ENCODE measurements at places on chromosomes 6 and 20. TPM values are rescaled to one million over a fixed set of nuclear protein-coding genes. Genes with fewer than 3 reads are reported as not detected.
A peak's percentile ranks its signal among the peaks of the same experiment; 100 is the strongest.

Gene RSPO3
- total RNA-seq = not detected

Gene C6orf141
- total RNA-seq = not detected

Gene HACE1
- total RNA-seq = 19.3 TPM

Gene SLC12A5
- total RNA-seq = 0.42 TPM

Gene PRL
- total RNA-seq = not detected

Gene ELOVL4
- total RNA-seq = 2.1 TPM

Gene DEFB119
- not detected for total RNA-seq

Gene OLIG3
- total RNA-seq = not detected

Gene TNFRSF6B
- total RNA-seq = not detected

Gene FGD2
- total RNA-seq = 1.5 TPM

GRCh38 chr20:57710841-57711240 lies 1.0 kb upstream of the PMEPA1 start:
- no peak for DNase-seq

DNA sequence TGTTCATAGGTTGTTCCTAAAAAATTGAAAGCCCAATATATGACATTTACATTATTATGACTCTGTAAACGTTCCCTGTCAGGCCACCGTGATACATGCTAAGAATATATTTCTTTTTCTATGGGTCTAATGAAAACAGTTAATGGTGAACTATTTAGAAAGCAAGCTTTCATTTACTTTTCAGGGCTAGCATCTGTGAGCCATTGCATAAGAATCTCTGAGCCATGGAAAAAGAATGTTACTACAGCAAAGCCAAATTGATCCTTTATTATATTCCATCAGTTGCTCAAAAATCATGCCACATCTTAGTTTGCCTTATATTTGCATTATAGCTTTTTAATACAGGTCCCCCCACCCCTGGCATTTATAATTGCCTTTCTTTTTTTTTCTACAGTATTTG lies 275.5 kb downstream of the ZFAND3 start:
- DNase-seq = no peak

GRCh38 chr20:62359043-62359490 lies 8.0 kb downstream of the LAMA5 start:
- DNase-seq = no peak

- peak; percentile 49 for DNase-seq
Observed at GRCh38 chr20:49676581-49677291, 36.9 kb downstream of the B4GALT5 start.

- no peak for DNase-seq
Observed at GRCh38 chr6:104625536-104625935, 234.2 kb downstream of the HACE1 start.

GRCh38 chr20:36030149-36030548 lies 61.8 kb downstream of the CNBD2 start:
- no peak for DNase-seq

- DNase-seq = no peak
Observed at GRCh38 chr6:7579851-7580250, 10.1 kb upstream of the SNRNP48 start.

DNA sequence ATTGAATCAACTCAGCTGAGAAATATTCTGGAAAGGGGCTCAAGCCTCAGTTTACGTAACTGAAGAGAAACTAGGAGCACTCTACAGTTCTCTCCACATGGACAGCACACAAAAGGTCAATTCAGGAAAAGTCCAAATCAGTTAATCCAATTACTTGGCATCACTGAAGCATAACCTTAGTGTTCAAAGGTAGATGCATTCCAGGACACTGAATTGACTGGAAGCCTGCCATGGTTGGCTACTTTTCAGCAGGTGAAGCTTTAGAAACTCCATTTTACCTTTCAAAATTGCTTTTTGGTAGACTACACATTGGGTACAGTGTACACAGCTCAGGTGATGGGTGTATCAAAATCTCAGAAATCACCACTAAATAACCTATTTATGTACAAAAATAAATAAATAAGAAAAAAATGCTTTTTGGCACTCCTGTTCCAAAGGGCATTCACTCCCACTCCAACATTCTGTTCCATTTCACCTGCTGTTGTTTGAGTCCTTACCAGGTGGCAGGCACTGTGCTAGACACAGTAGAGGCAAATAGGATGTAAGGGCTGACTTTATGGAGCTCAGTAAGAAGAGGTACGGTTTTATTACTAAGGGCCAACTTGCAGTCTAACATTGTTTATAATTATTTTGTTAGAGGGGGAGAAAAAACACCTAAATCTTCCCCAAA lies 153.4 kb downstream of the FAXC start:
- DNase-seq = no peak

DNA sequence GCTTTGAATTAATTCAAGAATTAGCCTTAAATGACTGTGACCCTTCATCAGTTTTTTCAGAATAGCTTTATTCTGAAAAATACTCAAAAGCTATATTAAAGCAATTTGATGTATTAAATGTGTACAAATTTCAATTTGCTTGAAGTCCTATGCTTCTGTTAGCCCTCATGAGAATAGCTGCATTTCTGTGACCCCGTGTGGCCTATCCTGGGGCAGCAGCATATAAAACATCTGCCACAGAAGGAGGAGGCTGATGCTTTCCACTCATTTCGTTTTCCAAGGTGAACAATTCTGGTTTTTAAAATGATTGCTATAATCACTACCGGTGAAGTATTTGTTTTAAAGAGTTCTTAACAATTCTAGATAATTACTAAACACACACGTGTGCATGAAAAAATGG lies 360.3 kb downstream of the BTBD9 start:
- DNase-seq = no peak

DNA sequence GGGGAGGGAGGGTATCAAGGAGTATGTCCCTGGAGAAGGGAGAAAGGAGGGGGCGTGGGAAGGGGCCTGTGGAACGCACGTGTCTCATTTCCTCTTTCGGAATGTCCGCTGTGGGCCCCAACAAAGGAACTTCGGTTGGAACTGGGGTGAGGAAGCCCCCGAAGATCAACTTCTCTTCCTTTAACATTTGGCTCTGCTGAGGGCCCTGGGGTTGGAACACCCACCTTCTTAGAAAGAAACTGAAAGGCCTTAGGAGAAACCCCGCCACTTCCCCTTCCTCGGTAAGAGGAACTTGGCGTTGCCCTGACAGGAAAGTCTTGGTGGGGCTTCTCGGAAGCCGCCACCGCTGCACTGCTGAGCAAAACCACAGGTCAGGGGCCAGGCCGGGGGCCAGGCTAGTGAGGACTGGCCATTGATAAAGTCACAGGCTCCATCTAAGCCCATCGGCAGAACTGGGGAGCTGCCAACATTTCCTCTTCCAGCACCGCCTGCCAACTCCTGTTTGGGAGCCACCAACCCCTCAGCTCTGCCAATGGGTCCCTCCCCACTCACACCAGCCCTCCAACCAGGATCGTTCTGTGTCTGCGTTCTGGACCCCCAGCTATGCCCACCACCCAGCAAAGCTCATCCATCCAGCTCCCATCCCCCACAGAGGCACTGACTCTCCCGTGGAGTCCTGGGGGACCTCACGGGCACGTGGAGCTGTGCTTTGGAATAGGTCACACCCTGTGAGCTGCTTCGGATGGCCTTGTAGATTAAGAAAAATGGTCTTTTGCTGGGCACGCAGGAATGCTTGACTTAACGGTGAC lies 44.8 kb downstream of the FGD2 start:
- peak; percentile 77 for DNase-seq

DNA sequence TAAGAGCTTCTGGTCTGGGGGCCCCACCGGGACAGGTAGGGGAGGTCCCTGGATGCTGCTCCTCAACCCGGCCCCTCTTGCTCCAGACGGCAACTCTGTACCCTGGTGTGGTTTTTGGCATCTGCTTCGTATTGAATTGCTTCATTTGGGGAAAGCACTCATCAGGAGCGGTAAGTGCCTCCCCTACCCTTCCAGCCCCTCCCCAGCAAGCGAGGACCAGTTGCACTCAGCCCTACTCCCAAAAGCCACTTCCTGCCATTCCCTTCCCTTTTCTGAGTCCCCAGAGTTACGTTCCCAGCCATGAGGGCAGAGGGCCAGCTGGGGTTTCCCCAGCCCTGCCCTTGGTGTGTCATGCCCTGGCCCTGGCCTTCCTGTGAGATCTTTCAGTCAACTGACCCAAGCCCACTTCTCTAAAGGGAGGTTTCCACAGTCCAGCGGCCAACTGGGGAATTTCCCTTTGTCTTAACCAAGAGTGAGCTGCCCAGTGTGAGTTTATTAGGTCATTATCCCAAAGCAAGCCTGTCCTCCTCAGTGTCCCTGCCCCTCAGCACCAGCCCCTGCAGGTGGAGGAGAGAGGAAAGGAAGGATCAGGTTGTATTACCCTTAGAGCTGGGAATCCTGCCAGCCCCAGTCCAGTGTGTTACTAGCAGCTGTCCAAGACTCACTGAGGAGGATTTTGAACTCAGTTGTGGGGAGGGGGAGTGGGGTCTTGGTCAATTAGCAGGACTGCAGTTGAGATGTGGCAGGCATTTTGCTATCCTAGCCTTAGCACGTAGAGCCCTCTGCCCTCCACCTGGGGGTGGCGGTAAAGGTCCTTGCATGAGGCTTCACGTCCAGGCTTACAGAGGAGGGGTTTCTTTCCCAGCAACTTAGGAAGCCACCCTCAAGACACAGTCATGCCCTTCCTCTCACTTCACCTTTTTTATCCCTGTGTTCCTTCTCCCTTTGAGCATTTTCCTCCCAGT lies 45.8 kb downstream of the TM9SF4 start:
- no peak for DNase-seq

DNA sequence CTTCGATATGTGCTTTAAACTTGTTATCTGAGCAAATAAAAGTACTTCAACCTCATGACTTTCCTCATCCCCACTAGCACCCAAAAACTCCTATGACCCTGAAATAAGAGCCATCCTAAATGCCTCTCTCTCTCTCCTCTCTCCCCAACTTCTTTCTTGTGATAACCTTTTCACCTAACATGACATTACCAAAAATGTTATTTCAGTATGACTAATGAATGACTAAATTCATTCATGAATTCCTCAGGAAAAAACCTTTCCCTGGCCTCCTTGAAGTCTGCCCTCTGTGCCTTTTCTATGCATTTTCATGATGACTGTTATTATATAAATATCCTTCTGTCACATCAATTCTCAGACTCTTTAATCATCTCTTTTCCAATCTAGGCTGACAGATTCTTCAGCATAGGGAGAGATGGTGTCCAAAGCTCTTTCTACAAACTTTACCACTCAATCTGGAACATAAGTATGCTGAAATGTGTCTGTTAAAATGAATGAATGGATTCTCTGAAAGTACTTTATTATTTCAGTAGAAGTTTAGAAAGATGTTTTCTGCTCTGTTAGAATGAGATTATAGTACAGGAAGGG lies 114.3 kb upstream of the GGTLC1 start:
- no peak for DNase-seq

- no peak for DNase-seq
Observed at GRCh38 chr20:5092765-5093339, 26.9 kb downstream of the PCNA start.

- no peak for DNase-seq
Observed at GRCh38 chr6:166308033-166308768, at the start of gene PRR18. Gene PRR18, minus strand, starts transcription at chr6:166308392. Its CDS starts 250 bp downstream, at chr6:166308142.

- DNase-seq = no peak
Observed at GRCh38 chr20:41526327-41526726, 91.8 kb downstream of the CHD6 start.

- no peak for DNase-seq
Observed at GRCh38 chr6:85679445-85680123, 36.9 kb upstream of the SYNCRIP start.

- DNase-seq = no peak
Observed at GRCh38 chr6:53244399-53244931, 95.8 kb upstream of the GCM1 start.

DNA sequence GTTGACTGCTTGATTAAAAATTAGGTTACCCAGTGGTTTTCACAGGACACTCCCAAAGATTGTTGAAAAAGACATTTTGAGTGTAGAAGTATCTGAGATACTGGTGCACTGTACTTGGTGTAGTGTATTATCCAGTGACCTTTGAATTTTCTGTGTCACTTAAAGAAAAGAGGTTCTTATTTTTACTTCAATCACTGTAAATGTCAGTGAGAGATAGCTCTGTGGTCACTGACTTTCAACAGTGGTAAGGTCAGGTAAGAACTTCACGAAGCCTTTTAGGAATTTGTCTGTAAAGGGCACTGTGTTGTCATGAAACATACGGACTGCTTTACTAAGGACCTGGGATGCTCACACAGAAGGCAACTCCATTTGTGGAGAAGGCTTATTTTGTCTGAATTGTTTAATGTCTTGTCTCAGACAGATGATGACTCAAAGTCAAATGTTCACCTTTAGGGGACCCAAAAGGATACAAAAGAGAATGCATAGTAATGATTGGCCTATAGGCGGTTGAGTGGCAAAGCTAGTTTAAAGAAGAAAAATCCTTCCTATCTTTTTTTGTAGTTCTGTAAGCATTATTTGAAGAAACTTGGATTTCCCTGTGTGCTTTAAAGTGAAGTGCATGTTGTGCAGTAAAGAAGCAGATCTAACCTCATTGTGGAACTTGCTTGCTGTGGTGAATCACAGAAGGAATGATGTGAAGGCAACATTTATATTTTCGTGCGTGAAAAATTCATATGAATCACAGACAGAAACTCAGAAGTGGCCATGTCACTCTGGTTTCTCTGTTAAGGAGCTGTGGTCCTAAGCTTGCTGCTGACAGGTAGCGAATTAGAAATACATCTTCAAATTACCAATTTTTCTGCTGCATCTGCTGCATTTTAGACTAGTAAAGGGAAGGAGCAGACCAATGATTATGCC lies 47.3 kb downstream of the ZFAND3 start:
- DNase-seq = no peak

GRCh38 chr6:23620911-23621401 lies 505.1 kb upstream of the NRSN1 start:
- DNase-seq = no peak

GRCh38 chr6:82909551-82909950 lies 156.1 kb downstream of the UBE3D start:
- DNase-seq = no peak

DNA sequence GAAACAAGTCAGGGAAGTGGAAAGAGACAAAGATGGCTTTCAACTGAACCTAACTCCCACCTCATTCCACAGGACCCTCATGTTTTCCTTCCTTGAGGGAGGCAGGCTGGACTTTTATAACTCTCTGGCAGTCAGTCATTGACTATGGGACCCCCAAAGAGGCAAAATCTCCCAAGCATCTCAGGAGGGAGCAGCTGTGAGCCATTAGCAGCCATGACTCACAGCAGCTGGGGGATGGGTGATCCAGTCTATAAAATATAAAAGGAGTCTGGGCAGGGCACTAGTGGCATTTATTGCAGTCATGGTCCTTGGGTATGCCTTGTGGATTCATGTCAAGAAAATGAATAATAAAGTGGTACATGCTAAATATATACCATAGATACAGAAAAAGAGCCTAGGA lies 387.0 kb upstream of the CHD6 start:
- no peak for DNase-seq

DNA sequence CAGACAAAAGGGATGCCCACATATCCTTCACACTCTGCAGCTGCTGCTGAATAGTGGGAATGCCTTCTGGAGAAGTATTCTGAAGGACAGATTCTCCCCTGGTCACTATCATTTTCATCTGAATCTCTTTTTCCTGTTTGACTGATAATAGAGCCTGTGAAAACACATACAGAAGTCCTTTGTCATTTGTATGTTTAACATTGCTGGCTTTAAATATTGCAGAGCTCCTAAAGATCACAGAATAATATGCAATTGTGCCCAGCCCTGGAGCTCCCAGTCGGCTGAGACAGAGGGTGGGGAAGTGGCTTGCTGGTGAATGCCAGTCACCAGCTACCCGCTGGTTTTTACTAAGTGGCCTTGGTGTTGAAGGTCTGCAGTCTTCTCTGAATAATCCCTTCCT lies 272.3 kb downstream of the SYNE1 start:
- DNase-seq = no peak

- peak; percentile 68 for DNase-seq
Observed at GRCh38 chr6:24949020-24949569, 13.3 kb upstream of the RIPOR2 start.

- DNase-seq = no peak
Observed at GRCh38 chr6:75333676-75334200, 49.1 kb upstream of the TMEM30A start.

All from activated T-helper 1 cell treated with anti-CD3 and anti-CD28 coated beads, Interleukin-12 subunit alpha, Interleukin-12 subunit beta, Interleukin-2, Interleukin-4 antibody, amounts not matched to agents 30 ng/mL and 10 ng/mL and 1 ng/mL, durations not matched to agents 14 hours and 24 hours and 36 hours (primary cell).